Inflammatory macrophage treated with lipopolysaccharide for 1 hour (primary cell): ENCODE measurements at places on chromosomes 12 and 14.

DNA sequence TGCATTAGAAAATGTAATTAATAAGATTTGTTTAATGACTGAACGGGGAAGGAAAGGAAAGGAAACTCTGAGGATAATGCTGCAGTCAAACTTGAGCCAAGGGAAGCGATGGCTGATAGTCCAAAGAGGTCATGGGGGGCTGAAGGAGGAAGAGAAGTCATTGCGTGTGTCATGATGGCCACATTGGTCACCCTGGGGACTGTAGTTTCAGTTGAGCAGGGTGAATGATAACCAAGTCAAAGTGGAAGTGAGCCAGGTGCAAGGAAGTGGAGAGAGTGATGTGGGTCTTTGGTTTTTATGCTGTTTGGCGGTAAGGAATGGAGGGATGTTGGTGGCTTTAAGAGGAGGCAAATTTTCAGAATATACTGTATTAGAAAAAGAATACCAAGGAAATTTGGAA, 21.6 kb downstream of the C12orf75 start:
- no peak for DNase-seq

GRCh38 chr14:68784978-68785533, 7.8 kb downstream of the ZFP36L1 start:
- DNase-seq, result no peak

DNA sequence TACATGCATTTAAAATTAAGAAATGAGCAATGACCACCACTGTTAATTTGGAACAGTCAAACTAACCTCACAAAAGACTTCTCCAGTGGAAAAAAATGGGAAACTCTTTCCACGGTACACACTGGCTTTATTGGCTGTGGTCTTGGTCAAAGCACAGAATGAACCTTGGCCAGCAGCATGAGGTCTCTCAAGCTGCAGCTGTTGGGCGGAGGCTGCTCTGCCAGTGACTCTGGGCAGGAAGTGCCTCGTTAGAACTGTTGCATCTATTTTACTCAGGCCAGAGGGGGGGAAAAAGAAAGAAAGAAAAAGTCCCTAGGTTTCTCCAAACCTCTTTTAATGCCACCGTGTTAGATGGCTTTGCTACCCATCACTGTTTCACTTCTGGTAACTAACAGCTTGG, 279.8 kb upstream of the DIO2 start:
- no peak for DNase-seq

DNA sequence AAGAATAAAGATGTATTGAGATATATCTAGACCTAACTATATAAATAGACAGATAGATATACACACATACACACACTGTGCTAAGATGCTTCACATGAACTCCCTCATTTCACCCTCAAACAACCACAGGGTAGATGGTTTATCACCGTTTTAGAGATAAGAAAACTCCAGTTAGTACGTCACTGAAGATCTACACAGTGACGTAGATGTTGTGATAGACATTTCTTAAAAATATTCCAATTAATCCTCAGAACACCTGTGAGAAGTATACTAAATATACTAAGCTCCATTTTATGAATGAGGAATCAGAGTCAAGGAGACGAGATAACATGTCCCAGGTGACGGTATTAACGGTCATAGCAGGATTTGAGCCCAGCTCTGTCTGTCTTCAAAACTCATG, 31.5 kb downstream of the CCDC60 start:
- DNase-seq, result no peak
